AG08395 (cell line): ENCODE measurements at places on chromosomes 13 and 19.

- DNase-seq, result no peak
These were observed 6.4 kb downstream of the C3 start for GRCh38 chr19:6713773-6714692.

- DNase-seq, result no peak
These were observed 13.7 kb downstream of the LILRA1 start for GRCh38 chr19:54606891-54607784.

- peak; percentile 66 for DNase-seq
These were observed 7.7 kb upstream of the GPR18 start for GRCh38 chr13:99265821-99266426.

DNA sequence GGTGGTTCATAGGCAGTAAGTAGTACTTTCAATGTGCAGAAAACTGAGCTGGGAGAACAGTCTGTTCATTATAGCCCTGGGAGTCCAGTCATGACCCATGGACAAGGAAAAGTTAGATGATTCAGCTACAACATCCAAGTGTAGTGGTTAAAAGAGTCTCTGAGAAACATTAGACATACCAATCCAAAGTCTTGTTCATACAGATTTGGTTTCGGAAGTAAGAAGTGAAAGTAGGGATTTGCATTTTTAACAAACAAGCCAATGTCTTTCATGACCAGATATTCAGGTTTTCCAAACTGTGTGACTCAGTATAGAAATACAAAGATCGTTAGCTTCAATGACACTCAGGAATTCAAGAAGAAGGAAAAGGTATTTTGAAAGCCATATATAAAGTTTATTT, 345.3 kb downstream of the SLITRK1 start:
- DNase-seq, result no peak

- DNase-seq, result no peak
These were observed 17.4 kb downstream of the NMRK2 start for GRCh38 chr19:3949997-3950859.

DNA sequence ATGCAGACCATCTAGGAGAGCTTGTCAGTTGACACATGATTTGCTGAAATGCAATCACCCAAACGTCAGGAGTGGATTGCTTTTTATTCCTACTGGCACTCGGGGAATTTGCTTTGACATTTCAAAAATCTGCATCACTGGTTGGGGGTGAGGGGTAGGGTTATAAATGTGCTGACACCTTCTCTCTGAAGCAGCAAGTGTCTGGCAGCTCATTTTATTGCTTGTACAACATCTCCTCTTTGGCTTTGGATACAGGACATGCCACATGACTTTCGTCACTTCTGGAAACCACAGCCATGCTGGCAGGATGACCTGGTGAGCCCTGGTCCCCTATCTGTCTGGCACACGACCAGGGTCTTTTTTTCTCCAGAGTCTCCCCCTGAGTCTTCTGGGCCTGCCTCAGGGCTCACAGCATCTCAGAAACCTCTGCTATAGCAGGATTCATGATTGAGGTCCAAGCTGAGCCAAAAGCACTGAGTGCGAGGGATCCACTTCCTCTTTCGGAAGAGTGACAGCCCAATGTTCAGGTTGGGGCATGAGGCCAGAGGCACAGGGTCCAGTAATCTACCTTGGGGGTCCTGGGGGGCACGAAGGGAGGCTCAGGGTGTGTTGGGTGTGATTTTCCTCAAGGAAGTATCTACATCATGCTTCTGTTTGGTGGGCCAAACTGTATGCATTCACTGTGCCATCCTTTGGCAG, 60.1 kb downstream of the HSPH1 start:
- DNase-seq, result peak; percentile 28

DNA sequence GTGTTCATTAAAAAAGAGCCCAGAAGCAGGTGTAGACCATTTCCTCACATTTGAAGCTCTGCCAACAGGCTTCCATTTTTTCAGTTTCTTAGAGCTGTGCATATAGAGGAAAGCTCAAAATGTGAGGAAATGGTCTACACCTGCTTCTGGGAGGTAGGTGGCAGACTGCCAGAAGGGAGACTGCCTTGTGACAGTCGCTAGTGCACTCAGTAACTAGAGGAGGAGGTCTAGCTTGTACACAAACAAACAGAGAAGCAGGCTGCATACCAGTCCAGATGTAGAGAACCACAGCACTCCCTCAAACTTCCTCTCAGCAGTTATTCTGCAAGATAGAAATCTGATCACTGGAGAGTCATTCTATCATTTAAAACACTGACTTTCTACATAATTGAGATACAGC, 800.2 kb downstream of the EFNB2 start:
- DNase-seq, result no peak

DNA sequence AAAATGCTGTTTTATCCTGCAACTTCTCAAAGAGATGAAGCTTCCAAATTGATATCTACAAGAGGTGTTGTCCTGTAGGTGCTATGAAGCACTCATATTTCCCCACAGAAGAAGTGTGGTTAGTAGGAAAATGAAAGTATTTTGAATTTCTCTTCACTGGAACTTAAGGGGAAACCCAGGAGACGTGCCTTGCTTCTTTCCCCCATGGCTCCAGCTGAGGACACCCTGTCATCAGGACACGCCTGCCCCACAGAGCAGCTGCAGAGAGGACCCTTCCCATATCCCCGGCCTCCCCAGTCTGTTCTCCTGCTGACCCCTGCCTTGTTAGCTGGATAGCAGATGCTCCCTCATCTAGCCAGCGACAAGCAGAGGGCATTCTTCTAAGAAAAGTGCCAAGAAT, 371.3 kb downstream of the COG6 start:
- DNase-seq, result no peak

DNA sequence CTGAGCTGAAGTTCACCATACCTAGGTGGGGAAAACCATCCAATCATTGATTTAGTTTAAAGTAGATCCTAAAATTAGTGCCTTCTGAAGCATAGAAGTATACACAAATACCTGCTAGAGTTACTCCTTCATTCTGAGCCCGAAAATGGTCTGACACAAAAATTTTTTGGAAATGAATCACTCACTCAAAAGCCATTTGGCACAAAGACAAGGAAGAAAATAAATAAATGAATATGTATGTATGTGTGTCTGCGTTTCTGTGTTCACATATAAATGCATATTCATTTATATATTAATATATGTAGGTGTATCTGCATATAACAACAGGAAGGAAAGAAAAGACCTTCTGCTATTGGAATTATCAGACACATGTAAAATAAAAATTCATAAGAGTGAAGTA, 614.4 kb upstream of the PCDH9 start:
- no peak for DNase-seq

- DNase-seq, result no peak
These were observed 162.2 kb downstream of the KDM4B start for GRCh38 chr19:5131031-5131505.
